ENCODE measurements at places on chromosomes 4 and X.

GRCh38 chr4:79330720-79331119 lies 4.9 kb upstream of the NAA11 start:
- DNase-seq: no peak

DNA sequence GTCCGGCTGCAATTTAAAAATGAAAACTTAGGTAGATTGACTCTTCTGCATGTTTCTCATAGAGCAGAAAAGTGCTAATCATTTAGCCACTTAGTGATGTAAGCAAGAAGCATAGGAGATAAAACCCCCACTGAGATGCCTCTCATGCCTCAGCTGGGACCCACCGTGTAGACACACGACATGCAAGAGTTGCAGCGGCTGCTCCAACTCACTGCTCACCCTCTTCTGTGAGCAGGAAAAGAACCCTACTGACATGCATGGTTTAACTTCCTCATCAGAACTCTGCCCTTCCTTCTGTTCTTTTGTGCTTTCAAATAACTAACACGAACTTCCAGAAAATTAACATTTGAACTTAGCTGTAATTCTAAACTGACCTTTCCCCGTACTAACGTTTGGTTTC lies 41.0 kb downstream of the MAP7D3 start:
- DNase-seq: no peak

DNA sequence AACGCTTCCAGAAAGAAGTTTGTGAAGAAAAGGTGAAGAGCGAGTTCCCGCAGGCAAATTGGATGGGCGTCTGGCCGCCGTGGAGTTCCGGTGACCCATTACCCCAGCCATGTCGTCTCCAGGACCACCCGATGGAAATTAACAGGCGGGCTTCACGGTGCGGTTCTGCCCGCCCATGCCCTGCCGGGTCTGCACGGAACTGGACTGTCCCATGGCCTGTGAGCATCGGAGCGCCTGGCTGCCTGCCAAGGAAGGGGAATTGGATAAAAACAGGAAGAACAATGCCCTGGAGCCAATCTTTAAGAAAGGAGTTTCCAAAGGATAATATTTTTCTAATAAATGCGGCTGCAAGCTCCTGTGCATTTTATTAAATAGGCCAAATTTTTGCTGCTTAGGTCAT lies 319.8 kb upstream of the SLC7A11 start:
- DNase-seq: no peak

DNA sequence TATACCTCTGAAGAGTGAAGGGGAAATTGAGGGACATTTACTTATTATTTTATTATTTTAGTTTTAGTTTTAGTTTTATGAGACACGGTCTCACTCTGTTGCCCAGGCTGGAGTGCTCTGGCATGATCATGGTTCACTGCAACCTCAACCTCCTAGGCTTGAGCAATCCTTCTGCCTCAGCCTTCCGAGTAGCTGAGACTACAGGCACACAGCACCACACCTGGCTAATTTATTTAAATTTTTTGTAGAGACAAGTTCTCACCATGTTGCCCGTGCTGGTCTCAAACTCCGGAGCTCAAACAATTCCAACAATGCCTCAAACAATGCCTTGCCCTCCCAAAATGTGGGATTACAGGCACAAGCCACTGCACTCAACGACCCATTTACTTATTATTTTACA lies 68.4 kb upstream of the BMP2K start:
- DNase-seq: no peak

- no peak for DNase-seq
Observed at GRCh38 chr4:142721187-142721586, 124.9 kb downstream of the INPP4B start.

- no peak for DNase-seq
Observed at GRCh38 chr4:159204566-159204965, 101.7 kb downstream of the RAPGEF2 start.

GRCh38 chr4:108834835-108835384 lies 72.1 kb upstream of the ETNPPL start:
- DNase-seq: no peak

DNA sequence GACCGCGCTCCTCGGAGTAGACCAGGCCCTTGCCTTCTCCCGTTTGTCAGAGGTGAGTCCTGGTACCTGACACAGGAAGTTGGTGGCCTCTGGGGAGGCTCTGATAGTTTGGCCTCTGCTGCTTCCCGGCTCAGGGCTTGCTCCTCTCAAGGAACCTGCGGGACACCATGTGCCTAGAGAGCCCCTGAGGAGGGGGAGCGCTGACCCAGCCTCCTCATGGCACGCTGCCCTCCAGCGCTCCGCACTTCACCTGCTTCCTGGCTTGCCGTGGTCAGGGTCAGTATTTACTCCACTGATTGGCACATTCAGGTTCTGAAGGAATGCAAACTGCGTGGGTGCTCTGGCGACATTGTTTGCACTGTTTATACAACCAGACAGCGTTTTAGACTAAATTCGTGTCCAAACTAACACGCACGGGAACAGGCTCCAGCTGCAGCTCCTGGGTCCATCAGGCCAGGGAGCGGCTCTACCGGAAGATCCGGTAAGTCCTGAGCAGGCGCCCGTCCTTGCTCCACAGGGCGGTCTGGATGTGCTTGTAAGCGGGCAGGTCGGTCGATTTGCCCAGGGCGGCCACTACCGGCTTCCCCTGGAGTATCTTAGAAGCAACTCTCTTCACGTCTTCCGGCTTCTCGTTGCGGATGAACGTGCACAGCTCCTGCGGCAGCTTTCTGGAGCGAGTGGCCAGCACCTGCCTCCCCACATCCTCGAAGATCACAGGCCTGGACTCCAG lies 121.6 kb upstream of the GRID2 start:
- no peak for DNase-seq

DNA sequence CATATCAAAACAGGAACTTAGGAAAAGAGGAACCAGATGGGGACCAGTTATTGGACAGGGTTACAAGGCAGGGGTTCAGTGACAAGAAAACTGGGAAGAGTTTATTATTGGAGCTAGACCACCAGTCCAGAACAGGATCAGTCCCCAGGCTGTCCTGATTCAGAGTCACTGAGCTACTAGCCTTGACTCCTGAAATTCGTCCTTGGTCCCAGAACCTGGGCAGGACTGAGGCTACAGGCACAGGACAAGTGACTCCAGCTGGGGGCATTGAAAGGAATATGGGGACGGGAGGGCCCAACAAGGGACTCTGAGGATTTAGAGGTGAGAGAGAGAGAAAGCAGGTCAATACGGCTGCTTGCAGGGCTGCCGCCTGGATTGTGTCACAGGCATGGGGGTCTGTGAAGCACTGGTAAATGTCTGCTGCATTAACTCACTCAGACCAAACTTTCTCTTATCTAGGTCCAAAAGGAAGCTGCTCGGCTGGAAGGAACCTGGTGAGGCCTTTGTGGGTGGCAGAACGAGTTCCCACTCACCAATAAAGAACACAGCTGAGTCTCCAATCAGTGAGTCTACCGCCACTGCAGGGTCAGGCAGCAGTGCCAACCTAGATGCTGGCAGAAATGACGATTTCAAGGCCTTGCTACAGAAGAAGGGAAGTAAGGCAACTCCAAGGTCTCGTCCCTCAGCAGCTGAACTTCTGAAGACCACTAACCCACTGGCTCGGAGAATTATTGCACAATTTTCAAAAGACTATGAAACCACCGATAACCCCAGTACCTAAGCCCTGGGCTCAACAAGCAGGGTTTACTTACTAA lies 11.3 kb upstream of the RTL5 start:
- no peak for DNase-seq

GRCh38 chr4:26135331-26135730 lies 185.5 kb upstream of the RBPJ start:
- DNase-seq: no peak

GRCh38 chr4:38914854-38915253 lies 47.2 kb downstream of the FAM114A1 start:
- DNase-seq: no peak

GRCh38 chr4:10085386-10085785 lies 31.2 kb downstream of the WDR1 start:
- no peak for DNase-seq

- no peak for DNase-seq
Observed at GRCh38 chr4:148693913-148694649, 251.9 kb upstream of the NR3C2 start.

DNA sequence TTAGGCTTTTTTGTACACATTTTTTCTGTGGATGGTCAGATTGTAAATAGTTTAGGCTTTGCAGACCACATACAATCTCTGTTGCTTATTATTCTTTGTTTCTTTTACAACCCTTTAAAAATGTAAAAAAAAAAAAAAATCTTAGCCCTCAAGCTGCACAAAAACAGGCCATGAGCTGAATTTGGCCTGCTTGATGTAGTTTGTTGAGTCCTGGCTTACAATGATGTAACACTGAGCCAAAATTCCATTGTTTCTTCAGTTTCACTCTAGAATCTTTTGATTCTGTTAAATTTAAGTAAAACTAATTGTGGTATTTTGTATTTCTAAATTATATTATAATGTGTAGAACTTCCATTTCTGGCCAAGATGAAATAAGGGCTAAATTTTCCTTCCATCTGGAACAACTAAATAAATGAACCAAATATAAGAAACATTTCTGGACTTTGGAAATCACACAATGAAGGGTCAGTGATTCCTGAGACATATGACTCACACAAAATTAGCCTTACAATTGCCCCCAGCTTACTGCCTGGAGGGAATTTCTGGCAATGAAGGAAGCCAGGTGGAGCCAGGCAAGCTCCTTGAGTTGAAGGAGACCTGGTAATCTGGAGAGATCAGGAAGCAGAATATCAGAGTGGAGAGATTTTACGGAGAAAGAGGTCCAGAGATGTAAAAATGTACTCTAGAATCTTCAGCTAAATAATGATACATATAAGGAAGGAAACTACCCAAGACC lies 29.8 kb downstream of the IQCM start:
- DNase-seq: no peak

DNA sequence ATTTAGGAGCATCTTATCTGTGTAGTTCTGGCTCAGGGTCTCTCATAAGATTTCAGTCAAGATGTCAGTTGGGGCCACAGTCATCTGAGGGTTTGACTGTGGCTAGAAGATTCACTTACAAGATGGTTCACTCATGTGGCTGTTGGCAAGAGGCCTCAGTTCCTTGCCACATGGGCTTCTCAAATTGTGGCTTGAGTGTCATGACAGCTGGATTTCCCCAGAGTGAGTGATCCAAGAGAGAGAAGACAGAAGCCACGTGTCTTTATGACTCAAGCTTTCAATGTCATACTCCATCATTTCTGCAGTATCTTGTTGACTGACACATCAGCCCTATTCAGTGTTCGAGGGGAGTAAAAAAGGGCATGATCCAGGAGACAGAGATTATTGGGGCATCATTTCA lies 131.3 kb upstream of the AP1S2 start:
- no peak for DNase-seq

- no peak for DNase-seq
Observed at GRCh38 chrX:53974529-53974928, 69.7 kb downstream of the PHF8 start.

DNA sequence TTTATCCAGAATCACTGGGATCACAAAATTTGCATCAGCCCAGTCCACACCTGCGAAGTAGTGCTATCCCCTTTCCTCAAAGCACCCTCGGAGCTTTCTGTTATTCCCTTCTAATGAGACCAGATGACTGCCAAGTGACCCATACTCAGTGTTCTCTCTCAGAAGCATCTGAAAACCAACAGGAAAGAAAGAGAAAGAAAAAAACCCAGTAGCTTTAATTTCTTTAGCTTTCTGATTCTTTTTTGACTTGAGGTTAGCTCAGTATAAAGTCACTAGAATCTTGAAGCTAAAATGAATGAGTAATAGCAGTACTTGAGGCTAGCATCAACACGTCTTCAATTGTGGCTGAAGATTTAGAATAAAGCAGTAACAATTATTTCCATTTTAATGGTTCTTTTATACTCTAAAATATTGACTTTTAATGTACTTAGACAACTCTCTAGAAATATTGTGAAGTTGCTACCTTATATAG lies 124.4 kb downstream of the ANK2 start:
- DNase-seq: no peak

DNA sequence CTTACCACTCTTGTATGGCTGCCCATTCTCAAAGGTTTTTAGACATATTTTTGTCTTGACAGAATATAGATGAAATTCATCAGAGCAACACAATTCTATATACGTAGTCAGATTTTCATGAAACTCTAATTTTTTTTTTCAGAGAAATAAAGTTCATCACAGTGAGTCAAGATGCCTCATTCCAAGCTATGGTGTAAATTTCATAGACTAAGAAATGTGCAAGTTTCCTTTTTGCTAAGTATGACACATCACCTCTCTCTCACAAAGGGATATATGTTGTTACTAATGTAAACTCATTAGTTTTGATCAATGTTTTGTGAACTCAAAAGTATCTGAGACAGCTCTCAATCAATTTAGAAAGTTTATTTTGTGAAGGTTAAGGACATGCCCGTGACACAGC lies 60.4 kb upstream of the ATXN3L start:
- no peak for DNase-seq

- DNase-seq: no peak
Observed at GRCh38 chrX:44871114-44871645, 1.8 kb upstream of the KDM6A start.

DNA sequence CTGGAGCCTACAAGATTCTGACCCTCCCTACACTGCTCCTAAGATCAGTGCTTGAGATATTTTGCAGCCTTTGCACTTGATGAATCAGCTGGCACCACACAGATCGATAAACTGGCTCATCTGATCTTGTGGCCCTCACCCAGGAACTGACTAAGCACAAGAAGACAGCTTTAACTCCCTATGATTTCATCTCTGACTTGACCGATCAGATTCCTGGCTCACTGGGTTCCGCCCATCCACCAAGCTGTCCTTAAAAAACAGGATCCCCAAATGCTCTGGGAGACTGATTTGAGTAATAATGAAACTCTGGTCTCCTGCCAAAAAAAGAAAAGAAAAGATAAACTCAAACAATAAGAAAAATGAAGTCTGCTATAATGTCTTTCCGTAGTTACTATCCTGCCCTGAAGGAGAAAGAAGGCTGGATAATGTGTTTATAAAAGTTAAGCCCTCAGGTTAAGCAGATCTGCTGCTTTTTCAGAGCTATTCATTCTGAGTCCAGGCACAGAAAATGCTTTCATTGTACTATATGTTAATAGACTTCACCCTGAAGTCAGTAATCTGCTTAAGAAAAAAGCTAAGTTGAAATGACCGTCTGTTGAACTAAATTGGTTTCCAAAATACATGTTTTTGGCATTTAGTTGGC lies 795.2 kb downstream of the TRIML1 start:
- no peak for DNase-seq

DNA sequence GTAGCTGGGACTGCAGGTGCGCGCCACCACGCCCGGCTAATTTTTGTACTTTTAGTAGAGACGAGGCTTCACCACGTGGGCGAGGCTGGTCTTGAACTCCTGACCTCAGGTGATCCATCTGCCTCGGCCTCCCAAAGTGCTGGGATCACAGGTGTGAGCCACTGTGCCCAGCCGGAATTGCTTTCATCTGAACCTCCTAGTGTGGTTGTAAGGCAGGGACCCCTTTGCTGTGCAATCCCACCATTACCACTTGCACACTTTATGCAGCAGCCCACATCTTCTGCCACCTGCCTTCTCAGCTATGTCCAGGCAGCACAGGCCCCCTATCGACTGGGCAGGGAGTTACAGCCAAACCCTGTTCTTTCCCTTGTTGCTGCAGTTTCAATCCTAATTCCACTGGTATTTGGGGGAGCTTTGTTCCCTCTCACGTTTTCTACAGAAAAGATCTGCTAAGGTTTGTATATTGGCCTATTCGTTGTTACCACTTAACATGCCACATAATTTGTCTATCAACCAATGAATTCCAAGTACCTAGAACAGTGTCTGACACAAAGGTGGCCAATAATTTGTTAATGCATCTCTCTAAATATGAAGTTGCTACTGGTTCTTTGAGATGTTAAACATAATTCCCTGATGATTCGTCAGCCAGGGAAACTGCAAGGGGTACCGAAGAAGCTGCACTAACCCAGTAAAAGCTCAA lies 6.5 kb downstream of the RPL39 start:
- no peak for DNase-seq

Measured in nucleus accumbens (tissue), 56 donors.